DMS79 (cell line): ENCODE measurements at places on chromosomes 5 and 9.
A peak's percentile ranks its signal among the peaks of the same experiment; 100 is the strongest.

DNA sequence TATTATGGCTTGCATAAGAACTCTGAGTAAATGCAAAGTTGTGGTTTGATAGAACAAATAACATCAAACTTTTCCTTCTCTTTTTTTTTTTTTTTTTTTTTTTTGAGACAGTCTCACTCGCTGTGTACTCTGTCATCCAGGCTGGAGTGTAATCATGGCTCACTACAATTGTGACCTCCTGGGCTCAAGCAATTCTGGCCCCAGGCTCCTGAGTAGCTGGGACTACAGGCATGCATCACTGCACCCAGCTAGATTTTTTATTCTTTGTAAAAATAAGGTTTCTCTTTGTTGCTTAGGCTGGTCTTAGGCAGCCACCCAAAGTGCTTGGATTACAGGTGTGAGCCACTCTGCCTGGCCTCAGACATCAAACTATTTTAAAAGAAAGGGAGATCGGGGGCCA, 19.0 kb upstream of the PTGER4 start:
- no peak for DNase-seq

DNA sequence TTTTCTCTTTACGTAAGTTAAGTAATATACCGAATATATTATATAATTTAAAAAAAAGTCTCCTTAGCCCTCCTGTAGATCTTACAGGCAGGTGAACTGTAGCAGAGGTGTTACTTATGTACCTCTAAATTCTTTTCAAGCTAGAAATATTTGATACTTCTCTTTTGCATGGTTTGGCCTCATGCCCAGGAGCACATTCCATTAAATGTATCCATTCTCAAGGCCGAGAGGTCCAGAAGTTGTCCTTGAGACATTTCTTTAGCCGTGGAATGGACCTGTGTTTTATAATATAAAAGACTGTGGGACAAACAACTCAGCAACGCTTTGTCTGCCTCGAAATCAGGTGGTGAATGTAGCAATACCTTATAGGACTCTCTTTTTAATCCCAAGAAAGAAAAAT, 184.5 kb downstream of the TRIO start:
- DNase-seq = no peak

- DNase-seq = peak; percentile 41
Measured at GRCh38 chr5:81787474-81788242, 36.8 kb upstream of the SSBP2 start.

- no peak for DNase-seq
Measured at GRCh38 chr5:120155873-120156272, 308.2 kb upstream of the PRR16 start.

- no peak for DNase-seq
Measured at GRCh38 chr5:71807909-71808308, 88.8 kb downstream of the CARTPT start.

GRCh38 chr5:13027874-13028273, 916.6 kb downstream of the DNAH5 start:
- DNase-seq = no peak

DNA sequence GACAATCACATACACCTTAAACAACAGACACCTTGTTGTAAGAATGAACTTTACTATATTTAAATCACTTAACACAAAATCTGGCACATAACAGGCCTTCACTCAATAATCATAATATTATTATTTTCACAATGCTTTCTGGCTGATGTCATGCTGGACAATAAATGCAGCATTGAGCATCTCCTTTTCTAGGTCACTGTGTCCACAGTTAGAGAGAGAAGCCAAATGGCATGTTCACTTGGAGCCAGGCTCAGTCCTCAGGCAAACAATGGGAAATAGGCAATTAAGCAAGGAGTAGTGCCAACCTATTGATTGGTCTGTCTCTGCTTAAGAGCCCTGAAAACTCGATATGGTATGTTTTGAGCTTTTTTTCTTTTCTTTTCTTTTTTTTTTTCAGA, 50.6 kb upstream of the KLF4 start:
- DNase-seq = no peak

GRCh38 chr5:15363601-15364000, 136.4 kb upstream of the FBXL7 start:
- DNase-seq = no peak

DNA sequence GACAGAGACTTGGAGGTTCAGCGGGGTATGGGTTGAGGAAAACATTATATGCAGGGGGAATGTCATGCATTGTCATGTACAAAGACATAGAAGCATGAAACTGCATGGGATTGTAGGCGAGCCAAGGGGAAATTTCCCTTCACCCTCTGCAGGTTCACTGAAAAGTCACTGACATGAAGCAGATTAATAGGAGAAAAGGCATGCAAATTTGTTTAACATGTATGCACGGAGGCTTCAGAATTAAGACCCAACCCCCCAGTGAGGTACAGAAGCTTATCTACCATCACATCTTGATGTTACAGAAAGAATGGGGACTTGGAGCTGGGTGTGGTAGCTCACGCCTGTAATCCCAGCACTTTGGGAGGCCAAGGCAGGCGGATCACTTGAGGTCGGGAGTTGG, 18.5 kb downstream of the NIM1K start:
- no peak for DNase-seq

DNA sequence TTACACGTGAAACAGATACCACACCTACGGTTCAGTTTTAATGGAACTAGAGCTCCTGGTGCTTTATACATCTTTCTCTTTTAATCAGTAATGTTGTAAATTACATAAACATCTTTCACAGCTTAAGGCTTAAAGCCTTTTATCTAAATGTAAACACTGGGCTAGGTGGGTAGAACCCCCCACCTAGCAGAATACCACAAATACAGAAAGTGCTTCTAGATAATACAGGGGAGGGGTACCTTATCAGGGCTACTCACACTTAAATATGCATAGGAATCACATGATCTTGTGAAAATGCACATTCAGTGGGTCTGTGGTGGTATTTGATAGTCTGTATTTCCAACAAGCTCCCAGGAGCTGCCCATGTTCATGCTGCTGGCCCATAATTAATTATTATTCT, 256.4 kb upstream of the TARS1 start:
- DNase-seq = no peak

DNA sequence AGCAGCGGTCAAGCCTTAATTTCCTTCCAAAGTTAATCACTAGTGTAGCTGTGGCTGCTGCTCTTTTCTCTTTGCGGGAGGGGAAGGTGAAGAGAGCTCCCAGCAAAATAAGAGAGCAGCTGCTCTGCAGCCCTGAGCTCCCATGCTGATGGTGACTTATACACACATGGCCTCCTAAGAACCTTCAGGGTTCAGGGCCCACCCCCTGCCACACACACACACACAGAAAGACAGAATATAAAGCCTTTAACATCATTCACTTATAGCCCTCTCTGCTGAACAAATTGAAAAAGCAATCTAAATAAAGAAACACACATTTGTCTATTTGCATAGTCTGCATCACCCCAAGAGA, 43.6 kb downstream of the GAS1 start:
- no peak for DNase-seq

- no peak for DNase-seq
Measured at GRCh38 chr5:121053055-121053985, 589.2 kb downstream of the PRR16 start.

- DNase-seq = peak; percentile 64
Measured at GRCh38 chr9:130288926-130289690, 23.5 kb downstream of the HMCN2 start.

DNA sequence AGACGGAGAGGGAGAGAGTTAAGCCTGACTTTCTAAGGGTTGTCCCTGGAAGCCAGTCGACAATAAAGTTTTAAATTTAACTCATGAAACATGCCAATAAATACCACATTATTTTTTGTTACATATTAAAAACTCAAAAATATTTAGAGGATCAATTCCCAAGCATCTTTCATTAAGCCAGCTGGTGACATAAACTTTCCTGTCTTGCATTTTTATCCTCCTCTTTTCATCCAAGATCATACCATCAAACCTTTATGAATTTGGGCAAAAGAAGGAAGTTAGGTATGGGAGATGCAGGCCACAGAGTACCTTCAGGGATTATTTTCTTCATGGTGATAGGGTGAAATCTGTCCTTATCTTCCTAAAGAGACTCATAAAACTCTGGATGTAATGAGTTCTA, 178.3 kb upstream of the FBXL17 start:
- no peak for DNase-seq

GRCh38 chr5:59757442-59757841, 136.1 kb downstream of the PDE4D start:
- DNase-seq = no peak

GRCh38 chr9:107973451-107973850, 483.9 kb upstream of the KLF4 start:
- DNase-seq = no peak

DNA sequence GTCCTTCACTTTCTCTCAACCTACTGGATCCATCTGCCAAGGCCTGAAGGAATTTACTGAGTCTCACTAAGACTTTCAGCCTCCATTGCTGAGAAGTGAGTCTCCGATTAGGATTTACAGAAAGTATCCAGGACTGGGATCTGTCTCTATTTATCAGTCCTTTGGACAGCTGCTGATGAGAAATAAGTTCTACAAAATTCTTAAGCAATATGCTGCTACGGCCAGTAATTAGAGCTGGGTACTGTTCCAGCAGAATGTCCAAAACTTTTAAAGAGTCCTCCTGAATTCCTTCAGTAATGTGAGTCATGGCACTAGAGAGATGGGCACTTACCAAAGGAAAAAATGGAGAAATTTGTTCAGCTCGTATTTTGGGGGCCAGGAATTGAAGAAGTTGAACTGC, 5.9 kb downstream of the TEX10 start:
- no peak for DNase-seq

DNA sequence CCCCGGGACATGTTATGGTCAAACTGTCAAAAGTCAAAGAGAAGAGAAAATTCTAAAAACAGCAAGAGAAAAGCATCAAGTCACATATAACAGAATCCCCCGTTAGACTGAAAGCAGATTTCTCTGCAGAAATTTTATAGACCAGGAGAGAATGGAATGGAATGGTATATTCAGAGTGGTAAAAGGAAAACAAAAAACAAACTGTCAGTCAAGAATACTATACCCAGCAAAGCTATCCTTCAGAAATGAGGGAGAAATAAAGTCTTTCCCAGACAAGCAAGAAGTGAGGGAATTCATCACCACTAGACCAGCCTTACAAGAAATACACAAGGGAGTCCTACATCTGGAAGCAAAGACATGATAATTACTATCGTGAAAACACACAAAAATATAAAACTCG, 208.0 kb downstream of the CACNA1B start:
- DNase-seq = no peak

GRCh38 chr5:65121880-65122436, 353.2 kb downstream of the CWC27 start:
- DNase-seq = no peak

- no peak for DNase-seq
Measured at GRCh38 chr5:135745897-135746500, 88.5 kb upstream of the SLC25A48 start.

- DNase-seq = no peak
Measured at GRCh38 chr5:139852696-139853095, 57.1 kb downstream of the PSD2 start.

DNA sequence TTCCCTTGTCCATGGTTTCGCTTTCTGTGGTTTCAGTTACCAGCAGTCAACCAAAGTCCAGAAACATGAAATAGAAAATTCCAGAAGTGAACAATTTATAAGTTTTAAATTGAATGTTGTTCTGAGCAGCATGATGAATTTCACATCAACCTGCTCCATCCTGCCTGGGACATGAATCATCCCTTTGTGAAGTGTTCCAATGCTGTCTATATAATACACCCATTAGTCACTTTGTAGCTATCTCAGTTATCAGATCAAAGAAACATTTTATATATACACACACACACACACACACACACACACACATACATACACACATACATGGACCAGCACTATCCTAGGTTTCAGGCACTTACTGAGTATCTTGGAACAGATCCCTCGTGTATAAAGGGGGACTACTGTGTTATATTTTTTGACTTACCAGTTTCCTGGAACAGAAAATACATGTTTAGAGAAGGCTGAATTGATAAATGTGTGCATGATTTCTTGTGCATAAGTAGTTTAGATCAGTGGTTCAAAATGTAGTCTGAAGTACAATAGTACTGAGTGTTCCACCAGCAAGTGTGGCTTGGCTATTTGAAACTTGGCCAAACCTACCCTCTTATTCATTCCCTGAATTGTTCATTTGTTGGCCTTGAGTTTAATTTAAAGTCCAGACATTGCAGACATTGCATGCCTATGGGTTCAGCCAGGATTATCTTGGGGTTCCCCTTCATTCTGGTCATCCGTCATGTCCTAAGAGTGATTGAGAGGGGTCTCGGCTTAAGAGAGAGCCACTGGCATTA, 510.0 kb downstream of the GADD45G start:
- no peak for DNase-seq

- DNase-seq = peak; percentile 94
Measured at GRCh38 chr9:124011460-124012301, at the start of gene LHX2. LHX2 (plus strand) TSS chr9:124011768; CDS start chr9:124012349, 581 bp downstream.

DNA sequence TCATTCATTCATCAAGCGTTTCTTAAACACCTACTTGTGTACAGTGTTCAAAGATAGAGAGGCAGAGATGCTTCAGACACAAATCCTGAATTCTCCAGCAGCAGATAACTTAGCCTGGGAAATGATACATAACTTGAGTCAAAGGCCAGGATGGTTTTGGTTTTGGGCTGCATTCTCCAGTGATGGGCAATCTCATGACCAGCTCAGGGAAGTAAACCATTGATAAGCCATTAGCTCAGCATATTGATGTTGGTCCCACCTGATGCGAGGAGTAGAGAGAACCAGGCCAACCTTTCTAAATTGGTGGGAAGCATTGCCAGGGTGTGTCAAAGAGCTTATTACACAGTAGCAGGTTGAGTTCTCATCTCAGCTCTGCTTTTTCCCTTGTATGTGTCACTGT, 53.0 kb downstream of the SH3RF2 start:
- DNase-seq = no peak

GRCh38 chr9:132048201-132048600, 31.5 kb downstream of the MED27 start:
- no peak for DNase-seq

DNA sequence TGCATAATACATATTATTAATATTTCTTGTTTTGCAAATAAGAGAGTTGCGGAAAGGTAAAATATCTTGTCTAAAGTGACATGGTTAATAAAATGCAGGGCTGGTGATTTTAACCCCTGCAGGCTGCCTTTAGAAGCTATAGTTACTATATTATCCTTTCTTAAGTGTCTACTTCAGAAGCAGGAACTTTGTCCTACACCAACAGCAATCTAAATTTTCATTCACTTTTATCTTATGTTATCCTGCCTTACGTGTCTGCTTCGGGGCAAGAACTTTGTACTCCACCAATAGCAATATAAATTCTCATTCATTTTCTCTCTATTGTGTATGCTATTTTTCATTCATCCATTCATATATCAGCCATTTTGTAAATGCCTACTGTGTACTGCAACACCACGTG, 719.5 kb downstream of the TLR4 start:
- no peak for DNase-seq

- no peak for DNase-seq
Measured at GRCh38 chr9:80954521-80954920, 734.8 kb downstream of the TLE1 start.

- no peak for DNase-seq
Measured at GRCh38 chr9:16727452-16728136, 142.9 kb downstream of the BNC2 start.
